ENCODE measurements at places on chromosomes 6 and 20.

- no peak for DNase-seq
These were observed 262.3 kb downstream of the UTRN start for GRCh38 chr6:144547409-144547808.

- no peak for DNase-seq
These were observed 54.2 kb upstream of the MAFB start for GRCh38 chr20:40743141-40743775.

- no peak for DNase-seq
These were observed 635.0 kb upstream of the AGPAT4 start for GRCh38 chr6:161908872-161909271.

- no peak for DNase-seq
These were observed 148.0 kb upstream of the LRFN2 start for GRCh38 chr6:40735121-40735520.

GRCh38 chr6:165545806-165546205, 117.2 kb downstream of the PDE10A start:
- DNase-seq, result no peak

- no peak for DNase-seq
These were observed 9.4 kb downstream of the ABCC10 start for GRCh38 chr6:43436577-43437282.

DNA sequence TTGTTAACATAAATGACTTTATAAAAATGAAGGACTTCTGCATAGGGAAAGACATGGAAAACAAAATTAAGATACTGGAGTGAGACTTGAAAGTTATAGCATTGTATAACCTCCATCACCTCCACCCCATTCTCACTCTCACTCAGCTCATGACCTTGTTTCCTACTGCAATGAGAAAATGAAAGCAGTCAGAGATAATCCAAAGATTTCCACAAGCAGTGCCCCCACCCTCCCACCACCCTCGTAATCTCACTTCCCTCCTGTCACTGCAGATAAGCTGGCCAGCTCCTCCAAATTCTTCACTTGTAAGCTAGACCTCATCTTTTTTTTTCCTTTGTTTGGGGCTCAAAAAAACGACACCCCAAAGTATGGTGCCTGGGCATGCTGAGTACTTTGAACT, 52.9 kb upstream of the PROKR2 start:
- DNase-seq, result no peak

- peak; percentile 79 for DNase-seq
These were observed 43.7 kb upstream of the MAP7 start for GRCh38 chr6:136593748-136594490.

DNA sequence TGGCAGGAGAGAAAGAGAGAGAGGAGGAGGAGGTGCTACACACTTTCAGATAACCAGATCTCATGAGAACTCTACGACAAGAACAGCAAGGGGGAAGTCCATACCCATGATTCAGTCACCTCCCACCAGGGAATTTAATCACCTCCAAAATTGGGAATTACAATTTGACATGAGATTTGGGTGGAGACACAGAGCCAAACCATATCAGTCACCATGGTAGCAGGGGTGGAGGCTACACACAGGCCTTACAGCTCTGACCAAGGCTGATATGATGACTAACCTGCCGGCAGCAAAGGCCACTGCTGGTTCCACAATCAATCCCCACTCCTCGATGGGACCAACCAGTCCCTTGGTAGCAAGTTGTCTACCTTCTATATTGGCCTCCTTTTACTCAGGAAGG, 13.6 kb upstream of the RBM24 start:
- no peak for DNase-seq

DNA sequence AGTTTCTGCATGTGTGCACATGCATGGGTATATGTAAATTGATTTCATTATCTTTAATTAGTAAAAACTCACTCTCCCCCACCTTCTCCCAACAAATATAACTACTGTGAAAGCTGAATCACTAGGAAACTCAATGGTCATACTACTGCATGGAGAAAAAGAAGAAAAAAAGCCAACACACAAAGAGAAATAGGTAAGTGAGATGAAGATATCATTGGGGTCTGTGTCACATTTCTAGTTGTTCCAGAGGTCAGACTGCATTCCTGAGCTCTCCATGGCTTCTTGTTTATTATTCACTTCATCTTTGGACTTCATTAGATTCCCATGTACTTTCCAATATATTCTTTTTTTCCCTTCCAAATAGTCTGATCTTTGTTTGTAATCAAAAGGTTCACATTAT, 98.2 kb downstream of the PTPRK start:
- DNase-seq, result no peak

- no peak for DNase-seq
These were observed 35.9 kb downstream of the ZC3H12D start for GRCh38 chr6:149448821-149449453.

- DNase-seq, result no peak
These were observed 6.7 kb downstream of the MAK start for GRCh38 chr6:10831609-10832008.

DNA sequence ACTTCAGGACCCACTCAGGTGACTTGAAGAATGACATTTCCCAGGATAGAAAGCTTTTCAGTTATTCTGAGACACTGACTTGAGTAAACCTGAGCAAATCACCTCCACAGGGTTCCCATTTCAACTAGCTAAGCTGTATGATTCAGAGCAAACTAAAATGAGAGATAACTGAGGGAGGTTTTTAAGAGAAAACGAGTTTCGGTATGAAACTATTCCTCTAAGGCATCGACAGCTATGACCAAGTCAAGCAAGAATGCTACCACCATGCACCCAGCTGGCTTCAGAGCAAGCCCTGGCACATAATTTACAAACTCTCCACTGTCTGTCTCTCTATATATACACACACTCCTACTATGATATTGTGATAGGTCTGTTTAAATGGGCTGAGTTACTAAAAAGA, 75.4 kb downstream of the PERP start:
- no peak for DNase-seq

GRCh38 chr6:97963193-97963592, 680.2 kb upstream of the MMS22L start:
- DNase-seq, result no peak

DNA sequence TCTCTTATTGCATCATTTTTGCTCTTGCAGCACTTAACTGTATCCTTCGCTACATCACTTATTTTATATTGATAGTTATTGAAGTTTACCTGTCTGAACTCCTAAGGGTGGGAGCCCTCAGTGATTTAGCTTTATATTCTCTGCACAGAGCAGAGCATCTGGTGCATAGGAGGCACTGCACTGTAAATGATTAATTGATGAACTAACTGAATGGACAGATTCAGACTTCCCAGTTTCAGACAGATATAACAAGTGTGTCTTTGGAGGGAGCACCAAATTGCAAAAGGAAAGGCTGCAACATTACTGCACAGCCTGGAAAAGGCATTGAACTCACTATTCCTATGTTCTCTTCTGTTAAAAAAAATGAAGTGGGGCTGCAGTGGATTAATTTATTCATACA, 160.3 kb downstream of the EDN1 start:
- no peak for DNase-seq

GRCh38 chr20:2179233-2179580, 77.6 kb downstream of the STK35 start:
- no peak for DNase-seq

Measured in GM13976 (cell line).